ENCODE measurements at places on chromosomes 1 and 21.

DNA sequence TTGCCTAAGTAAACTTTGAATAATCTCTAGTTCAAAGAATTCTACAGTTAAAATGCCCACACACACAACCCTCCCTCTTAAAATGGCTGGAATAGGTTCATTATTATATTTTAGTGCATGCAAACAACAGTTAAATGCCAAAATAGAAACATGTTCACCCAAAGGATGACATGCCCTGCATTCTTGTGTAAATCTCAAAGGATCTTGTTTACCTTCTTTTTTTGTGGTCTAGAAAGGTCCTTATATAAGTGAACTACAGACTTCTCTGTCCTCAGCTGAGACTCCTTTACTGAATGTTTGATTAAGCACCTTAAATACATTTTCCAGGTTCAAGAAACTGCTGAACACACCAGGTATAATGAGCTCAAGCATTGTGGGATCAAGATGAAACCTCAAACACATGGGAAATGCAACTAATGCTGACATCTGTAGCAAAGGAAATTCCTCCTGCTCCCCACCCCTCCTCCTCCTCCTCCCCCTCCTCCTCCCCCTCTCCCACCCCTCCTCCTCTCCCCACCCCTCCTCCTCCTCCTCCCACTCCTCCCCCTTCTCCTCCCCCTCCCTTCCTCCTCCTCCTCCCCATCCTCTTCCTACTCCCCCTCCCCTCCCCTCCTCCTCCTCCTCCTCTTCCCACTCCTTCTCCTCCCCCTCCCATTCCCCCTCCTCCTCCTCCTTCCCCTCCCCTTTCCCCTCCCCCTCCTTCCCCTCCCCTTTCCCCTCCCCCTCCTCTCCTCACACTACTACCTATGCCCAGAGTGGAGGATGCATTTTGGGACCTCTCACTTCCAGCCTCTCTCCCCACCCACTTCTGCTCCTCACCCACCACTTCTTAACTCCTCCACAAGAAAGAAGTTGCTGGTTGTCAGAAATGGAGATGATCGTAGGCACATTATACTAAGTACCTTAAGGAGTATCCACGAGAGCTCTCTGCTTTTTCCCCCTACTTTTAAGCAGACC lies 233.9 kb downstream of the MRPL39 start:
- no peak for DNase-seq

DNA sequence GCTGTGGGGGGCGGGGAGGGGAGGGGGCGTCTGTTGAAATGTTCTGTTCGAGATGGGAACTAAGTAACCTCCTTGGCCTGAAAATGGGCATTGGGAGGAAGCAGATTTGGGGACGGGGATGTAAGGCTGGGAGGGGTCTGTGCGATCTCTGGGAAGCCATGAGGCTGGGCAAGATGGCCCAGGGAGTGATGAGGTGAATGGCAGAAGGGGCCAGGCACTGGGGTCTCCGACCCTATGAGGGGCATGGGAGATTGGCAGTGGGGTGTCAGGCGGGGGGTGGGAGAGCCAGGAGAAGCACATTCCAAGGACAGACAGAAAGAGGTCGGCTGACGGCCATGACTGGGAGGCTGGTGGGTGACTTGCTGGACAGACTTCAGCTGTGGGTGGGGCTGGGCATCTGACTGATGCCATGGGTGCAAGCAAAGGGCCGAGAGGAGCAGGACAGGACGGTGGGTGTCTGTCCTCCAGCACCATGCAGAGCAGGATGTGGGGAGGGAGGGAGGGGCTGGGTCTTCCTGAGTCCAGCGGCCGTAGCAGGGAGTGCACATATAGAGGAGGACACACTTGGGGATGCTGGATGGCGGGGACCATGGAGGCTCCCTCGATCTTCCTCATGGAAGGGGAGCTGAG lies 30.0 kb upstream of the COL18A1 start:
- no peak for DNase-seq

- DNase-seq = no peak
Observed at GRCh38 chr1:39130325-39130724, 74.2 kb upstream of the MACF1 start.

GRCh38 chr1:154151311-154151710 lies 3.6 kb downstream of the NUP210L start:
- no peak for DNase-seq

- no peak for DNase-seq
Observed at GRCh38 chr1:199619223-199619622, 408.3 kb upstream of the NR5A2 start.
